ENCODE measurements at places on chromosomes 5 and 9. TPM values are rescaled to one million over a fixed set of nuclear protein-coding genes. Genes with fewer than 3 reads are reported as not detected.
A peak's percentile ranks its signal among the peaks of the same experiment; 100 is the strongest.

DNA sequence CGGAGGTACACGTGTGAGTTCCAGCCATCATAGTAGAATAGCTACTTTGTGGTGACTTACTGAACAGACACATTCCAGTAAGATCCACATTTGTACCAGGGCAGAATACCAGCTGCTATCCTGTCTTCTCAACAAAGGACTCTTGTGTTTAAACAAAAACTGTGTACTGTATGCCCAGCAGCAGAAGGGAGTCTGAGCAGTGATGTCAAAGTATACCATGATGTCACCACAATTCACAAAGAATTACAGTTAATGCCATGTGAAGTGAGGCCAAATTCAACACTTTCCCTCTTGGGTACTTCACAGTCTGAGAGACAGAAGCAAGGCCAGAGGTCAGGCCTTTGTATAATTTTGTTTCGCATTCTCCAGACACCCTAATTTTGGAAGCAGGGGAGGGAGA, 137.0 kb downstream of the ADAMTSL1 start:
- DNase-seq: no peak

- DNase-seq: no peak
These were observed 1041.0 kb downstream of the TLE1 start for GRCh38 chr9:80648336-80648735.

SRA1 gene
- total RNA-seq: 61.9 TPM

GRCh38 chr5:80487829-80488721, at the start of gene FAM151B:
Gene FAM151B (plus strand): TSS chr5:80488100. CDS start chr5:80488124, 24 bp downstream.
- peak; percentile 90 for DNase-seq

DNA sequence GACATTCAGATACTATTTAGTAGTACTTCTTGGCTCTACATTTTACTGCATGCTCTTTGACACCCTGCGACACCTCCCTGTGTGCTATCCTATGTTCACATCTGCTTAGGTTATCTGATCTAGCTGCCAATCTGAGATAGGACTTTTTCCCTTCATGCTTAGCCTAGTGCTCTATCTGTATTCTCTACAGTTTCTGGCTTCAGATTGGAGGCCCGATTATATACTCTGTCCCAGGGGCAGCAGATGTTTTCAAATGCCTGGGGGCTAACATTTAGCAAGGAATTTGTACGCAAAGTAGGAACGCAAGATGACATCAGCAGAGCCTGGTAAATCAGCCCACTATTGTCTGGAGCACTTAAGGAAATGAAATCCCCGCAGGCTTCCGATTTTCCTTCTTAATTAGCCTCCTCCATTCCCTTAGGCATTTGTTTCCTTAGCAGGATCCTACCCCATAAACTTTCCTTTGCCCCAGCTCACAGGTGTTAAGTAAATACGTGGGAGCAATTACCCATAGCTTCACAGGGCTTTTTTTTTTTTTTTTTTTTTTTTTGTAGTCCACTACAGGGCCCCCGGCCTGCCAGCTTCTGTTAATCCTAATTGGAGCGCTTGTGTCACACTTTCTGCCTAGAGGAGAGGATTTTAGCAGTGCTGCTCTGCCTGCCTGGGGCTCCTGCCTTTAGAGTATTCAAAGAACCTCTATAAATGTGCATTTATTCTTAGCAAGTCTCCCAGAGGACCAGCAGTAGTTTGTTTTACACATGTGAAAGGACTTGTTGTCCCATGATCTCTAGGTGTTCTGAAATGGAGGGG, 61.1 kb upstream of the LPAR1 start:
- no peak for DNase-seq

GRCh38 chr5:17282283-17283120, 65.1 kb downstream of the BASP1 start:
- DNase-seq: no peak

DNA sequence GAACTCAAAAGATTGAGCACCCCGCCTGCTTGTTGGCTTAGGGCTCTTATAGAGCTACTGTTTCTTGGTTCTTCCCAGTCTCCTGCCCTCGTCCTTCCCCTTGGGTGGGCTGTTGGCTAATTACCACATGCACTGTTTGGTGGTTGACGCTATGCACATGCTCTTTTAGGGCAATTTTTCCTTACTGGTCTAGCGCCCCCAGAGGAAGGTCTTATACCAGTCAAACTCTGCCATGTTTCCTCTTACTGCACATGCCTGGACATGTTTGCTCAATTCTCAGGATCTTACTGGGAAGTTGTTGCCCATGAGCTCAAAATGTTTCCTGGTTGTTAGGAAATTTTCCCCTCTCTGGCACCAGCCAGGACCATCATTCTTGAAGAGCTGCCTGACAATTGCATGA, 101.9 kb downstream of the SLC28A3 start:
- DNase-seq: no peak

DNA sequence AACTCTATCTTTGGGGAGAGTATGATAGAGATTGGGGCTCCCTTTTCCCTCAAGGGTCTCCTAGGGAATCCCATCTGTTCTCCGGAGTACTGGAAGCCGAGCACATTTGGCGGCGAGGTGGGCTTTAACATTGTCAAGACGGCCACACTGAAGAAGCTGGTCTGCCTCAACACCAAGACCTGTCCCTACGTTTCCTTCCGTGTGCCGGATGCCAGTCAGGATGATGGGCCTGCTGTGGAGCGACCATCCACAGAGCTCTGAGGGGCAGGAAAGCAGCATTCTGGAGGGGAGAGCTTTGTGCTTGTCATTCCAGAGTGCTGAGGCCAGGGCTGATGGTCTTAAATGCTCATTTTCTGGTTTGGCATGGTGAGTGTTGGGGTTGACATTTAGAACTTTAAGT, 21.5 kb downstream of the PTGS1 start:
- DNase-seq: no peak

Data from HFFc6 (cell line).